ENCODE measurements at places on chromosomes 4 and X.

- DNase-seq, result no peak
These were observed 423 bp downstream of the RPL39 start for GRCh38 chrX:119790977-119791436.

GRCh38 chr4:25346913-25347312 lies 30.1 kb upstream of the ANAPC4 start:
- no peak for DNase-seq

DNA sequence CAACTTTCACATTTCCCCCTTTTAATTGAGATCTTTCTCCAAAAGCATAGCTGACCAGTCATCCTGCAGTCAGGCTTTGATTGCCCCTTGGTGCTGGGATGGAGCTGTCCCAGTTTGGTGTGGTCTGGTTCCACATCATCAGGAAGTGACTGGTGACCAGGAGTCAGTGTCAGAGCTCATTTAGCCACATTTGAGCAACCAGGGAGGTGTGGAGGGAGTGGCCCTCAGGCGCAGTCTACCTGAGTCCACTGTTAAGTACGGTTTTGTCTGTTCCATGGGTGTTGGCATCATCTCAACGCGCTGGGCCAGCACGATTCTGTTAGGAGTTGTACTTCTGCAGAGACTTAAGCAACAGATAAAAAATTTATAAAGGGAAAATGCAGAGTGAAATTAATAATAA lies 52.6 kb downstream of the RGS12 start:
- DNase-seq, result no peak

DNA sequence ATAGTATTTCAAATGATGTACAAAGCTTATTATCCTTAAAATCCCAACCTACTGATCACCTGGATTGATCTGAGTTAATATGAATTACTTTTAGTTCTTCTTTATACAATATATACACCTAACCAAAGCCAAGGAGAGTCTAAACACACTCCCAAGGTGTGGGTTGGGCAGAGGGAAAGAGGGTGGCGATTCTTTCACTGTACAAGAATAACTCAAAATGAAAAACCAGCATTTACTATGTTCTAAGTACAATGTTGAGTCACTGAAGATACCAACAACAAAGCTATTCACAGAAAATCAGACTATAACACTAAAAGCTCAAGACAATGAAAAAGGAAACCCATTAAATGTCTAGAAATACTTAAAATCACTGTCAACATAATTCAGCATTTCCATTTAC lies 46.6 kb downstream of the ANKRD17 start:
- no peak for DNase-seq

DNA sequence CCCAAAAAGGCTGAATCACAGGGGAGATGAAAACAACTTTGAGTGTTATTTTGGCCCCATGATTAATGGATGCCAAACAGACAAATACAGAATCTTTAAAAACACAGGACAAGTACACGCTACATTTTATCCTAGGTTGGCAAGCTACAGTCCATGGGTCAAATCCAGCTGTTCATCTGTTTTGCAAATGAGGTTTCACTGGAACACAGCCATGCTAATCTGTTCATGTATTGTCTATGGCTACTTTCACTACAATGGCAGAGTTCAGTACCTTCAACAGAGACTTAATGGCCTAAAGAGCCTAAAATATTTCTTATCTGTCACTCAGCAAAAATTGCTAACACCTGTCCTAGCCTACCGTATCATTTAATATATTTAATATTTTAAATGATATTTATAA lies 1548.5 kb upstream of the IGFBP7 start:
- no peak for DNase-seq

DNA sequence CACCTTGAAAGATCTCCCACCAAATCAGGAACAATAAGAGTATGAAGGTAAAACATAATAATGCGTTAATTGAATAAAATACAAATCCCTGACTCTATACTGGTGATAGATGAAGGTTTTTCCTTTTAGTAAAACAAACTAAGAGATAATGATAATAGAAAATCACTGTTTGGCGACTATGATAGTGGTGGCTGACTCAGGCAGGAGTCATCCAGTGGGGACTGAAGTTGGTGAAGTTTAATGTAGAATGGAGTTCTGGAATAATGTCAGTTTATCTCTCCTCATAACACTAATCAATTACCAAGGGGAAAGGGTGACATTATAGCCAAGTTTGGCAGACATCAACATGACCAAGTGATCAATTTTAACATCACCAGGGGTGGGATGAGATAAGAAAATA lies 21.3 kb downstream of the ABCG2 start:
- no peak for DNase-seq

GRCh38 chr4:120858776-120859175 lies 63.8 kb downstream of the PRDM5 start:
- DNase-seq, result no peak

DNA sequence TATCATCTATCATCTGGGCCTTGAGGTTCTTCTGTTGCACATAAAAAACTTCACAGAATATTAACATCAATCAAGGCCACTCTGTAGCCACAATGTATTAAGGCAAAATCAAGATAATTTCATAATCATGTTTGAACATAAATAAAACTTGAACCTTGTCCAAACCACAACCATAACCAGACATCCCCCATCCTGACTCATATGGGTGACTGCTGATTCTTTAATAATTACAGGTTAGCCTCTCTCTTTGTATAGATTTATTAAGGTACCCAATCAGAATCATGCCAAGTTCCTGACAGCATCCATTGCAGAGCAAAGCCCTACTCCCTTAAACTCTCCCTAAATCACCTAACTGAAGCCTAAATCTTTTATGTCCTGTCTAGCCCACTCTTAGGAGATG lies 16.7 kb upstream of the AREG start:
- DNase-seq, result no peak

DNA sequence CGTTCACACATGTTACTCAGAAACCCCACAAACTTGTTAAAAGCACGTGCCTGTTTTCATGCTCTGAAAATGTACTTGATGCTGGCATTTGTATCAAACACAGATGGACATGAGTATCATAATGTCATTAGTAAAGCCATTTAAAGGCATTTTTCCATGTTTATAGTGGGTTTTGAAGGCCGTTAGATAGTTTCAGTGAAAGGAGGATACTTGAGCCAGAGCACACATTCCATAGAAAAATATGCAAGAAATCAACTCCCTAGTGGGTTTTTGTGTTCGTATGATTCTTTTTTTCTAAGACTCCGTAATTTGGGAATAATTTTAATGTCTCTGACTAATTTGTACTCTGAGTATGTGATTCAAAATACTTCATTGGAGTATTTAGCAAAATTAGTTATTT lies 216.2 kb upstream of the BMP3 start:
- DNase-seq, result no peak

- no peak for DNase-seq
These were observed 23.0 kb upstream of the GTPBP6 start for GRCh38 chrX:341541-342101.

DNA sequence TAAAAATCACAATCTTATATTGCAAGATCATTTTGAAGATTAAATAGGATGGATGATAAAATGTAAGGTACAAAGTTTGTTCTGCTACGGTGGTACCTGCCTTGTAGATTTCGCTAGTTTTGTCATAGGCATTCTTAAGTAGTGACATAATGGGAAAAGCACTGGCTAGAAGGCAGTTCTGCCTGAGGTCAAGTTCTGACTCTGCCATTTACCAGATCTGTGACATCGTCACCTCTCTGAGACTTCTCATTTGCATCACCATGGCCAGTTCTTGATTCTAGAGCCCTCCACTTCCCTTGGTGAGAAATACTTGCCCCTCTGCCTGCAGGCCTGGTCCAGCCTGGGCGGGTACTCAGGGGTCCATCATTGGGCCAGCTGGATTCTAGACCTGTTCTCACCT lies 85.2 kb downstream of the HS3ST1 start:
- DNase-seq, result no peak

GRCh38 chr4:110196871-110197528 lies 1.4 kb downstream of the ELOVL6 start:
- no peak for DNase-seq

- DNase-seq, result no peak
These were observed 47.7 kb upstream of the MGST2 start for GRCh38 chr4:139617702-139618490.
